MV-4-11 (cell line): ENCODE measurements at places on chromosomes 3 and 15.

- no peak for DNase-seq
These were observed 45.2 kb downstream of the ITGA11 start for GRCh38 chr15:68386587-68387288.

DNA sequence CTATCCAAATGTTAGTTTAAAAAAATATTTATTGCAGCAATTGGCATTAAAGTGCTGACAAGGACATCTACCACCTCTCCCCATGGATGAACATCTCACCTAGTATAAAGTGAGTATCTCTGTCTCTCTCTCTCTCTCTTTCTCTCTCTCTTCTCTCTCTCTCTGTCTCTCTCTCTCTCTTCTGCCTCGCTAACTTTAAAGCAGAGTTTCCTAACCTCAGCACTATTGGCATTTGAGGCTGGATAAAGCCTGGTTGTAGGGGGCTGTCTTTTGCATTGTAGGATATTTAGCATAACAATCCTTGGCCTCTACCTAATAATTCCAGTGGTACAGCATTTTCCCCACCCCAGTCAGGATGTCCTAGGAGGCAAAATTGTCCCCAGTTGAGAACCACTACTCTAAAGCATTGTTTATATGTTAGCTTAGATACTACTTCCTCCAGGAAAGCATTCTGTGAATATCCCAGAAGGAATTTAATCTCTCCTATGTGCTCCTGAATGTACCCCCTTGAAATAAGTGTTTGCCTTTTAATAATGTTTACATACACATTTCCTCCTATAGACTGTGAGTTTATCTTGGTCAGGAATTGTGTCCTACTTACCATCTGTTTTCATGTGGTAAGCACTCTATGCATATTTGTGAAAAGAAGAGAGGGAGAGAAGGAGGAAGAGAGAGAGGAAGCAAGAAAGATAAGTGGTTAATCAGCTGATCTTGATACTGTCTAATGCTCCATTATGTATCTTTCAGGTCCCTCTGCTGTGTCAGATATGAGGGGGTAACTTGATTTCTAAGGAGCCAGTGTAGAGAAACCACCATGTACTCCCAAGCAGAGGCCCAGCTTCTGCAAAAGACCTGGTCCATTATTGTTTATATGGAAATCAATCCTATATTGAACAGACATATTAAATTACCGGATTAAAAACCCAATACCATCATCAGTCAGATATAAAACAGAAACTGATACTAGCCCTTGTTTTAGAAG, 346.6 kb downstream of the RBMS3 start:
- no peak for DNase-seq

GRCh38 chr3:150116196-150116595, 145.5 kb upstream of the PFN2 start:
- no peak for DNase-seq

- DNase-seq = no peak
These were observed 689.6 kb downstream of the MECOM start for GRCh38 chr3:168973897-168974296.

GRCh38 chr15:77808075-77808474, 175.4 kb upstream of the LINGO1 start:
- no peak for DNase-seq

- DNase-seq = no peak
These were observed 195.7 kb downstream of the ZPLD1 start for GRCh38 chr3:102630531-102630930.

- DNase-seq = no peak
These were observed 12.8 kb downstream of the VILL start for GRCh38 chr3:38003371-38003816.

DNA sequence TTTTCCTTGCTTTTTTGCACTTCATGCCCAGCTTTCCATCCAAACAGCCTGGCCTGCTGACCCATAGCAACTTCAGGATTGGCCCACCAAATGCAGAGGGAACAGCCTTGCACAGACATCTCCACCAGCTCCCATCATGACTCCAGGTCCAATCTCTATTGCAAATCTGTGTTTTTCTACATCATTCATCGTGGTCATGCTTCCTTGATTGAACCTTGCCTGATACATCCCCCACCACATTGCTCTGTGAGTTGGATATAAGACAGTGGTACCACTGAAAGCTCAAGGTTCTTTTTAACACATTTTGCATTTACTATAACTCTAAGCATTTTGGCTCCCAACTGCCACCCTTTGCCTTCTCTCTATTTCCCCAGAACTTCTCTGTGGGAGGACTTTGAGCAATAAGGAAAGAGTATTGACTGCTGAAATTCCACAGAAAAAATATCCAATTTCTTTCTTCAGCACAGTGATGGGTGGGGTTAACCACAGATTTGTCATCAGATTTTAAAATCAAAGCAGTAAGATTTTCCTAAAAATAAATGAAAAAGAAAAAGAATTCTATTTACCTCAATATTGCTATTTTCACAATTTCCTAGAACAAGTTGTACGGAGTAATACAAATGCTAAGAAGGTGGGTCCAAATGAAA, 114.6 kb upstream of the GALNT15 start:
- DNase-seq = no peak

- peak; percentile 27 for DNase-seq
These were observed 188.7 kb upstream of the LINGO1 start for GRCh38 chr15:77821188-77821958.

- DNase-seq = peak; percentile 57
These were observed 48.8 kb downstream of the GLB1 start for GRCh38 chr3:33047842-33048834.

- no peak for DNase-seq
These were observed 26.5 kb downstream of the PLOD2 start for GRCh38 chr3:146134348-146135117.

DNA sequence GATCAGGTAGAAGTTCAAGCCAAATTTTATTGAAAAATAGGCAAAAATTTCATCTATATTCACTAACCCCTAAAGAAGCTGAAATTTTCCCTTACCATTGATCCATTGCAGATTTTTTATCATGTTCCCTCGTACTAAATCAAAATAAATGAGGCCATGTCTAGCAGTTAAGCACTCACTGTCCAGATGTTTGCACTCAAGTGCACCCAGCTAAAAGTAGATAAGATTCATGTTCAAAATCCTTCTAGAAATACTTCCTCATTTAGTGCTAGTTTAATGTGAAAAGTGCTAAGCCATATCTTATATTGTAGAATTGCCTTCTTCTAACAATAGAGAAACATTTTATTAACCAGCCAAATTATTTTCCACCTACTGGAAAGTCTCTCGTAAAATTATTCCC, 164.7 kb upstream of the UBE2E2 start:
- DNase-seq = no peak

- no peak for DNase-seq
These were observed 37.2 kb upstream of the FHIT start for GRCh38 chr3:61288446-61288845.
